ENCODE measurements at places on chromosomes 4 and X. TPM values are rescaled to one million over a fixed set of nuclear protein-coding genes. Genes with fewer than 3 reads are reported as not detected.

DNA sequence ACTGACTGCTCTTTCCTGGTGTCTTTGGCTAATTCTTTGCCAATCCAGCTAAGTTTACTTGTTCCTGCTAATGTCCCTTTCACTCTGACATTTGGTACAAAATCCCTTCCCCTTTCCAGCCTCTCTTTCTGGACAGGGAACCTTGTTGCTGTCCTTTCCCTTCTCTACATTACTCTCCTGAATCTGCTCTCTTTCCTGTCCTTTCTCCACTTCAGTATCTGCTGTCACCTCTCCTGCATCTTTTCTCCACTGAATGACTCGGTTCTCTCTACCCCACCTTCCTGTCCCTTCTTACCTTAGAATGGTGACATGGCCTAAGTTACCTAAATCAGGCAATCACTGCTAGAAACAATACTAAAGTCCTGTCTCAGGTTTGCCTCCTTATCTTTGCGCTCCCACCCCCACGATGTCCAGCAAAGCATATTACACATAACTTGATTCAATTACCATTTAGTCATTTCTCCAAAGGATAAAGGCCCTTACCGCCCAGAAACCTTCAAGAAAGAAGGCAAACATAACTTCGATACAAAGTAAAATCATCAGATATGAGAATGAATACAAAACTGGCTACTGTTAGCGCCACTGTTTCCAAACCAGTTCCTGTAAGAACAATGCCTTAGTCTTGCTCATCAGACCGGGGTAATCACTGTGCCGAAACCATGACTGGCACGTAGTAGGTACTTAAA lies 890 bp downstream of the BOD1L1 start:
- DNase-seq = no peak

GRCh38 chr4:38928568-38928967 lies 61.0 kb downstream of the FAM114A1 start:
- no peak for DNase-seq

Gene PRPS2
- total RNA-seq = 71.4 TPM

Gene IBSP
- not detected for total RNA-seq

Gene PLCXD1
- 72.0 TPM for total RNA-seq

Gene SLC25A6
- 402 TPM for total RNA-seq

Gene SPANXC
- total RNA-seq = not detected

Gene BCLAF3
- 11.8 TPM for total RNA-seq

- DNase-seq = no peak
These were observed 64.3 kb downstream of the LRBA start for GRCh38 chr4:150950657-150951288.

- no peak for DNase-seq
These were observed 629.0 kb upstream of the ZFP42 start for GRCh38 chr4:187366530-187366929.

DNA sequence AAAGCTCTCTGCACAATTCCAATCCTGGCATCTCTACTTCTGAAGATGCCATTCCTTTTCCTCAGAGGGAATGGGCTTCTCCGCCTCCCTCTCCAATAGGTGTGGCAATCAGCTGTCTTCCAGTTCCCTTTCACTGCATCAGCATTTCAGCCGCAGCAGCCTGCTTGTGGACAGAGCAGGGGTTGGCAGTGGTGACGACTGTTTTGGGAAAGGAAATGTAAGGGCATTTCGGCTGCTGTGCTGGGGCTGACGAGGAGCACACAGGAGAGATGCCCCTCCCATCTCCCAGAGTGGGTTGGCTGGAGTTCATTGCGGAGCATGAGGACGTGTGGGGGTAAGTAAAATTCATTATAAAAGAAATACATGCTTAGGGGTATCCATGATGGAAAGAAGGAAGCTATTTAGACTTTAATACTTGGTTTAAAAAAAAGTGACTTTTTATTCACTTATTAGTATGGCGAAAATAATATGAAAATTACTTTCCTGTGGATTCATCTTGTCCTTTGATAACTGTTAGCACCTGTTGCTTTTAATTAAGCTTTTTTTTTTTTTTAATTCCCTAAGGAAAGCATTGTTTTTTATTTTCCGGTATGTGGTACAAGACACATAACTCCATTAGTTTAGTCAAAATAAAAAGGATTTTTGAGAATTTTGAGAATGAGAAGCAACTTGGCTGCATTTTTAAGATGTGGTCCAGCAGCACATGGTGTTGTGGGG lies at the start of gene LIMCH1:
Gene LIMCH1 (plus strand): TSS at position 141 of the 717 bp plus-strand sequence. CDS start 67,839 bp downstream, outside the sequence.
- no peak for DNase-seq

DNA sequence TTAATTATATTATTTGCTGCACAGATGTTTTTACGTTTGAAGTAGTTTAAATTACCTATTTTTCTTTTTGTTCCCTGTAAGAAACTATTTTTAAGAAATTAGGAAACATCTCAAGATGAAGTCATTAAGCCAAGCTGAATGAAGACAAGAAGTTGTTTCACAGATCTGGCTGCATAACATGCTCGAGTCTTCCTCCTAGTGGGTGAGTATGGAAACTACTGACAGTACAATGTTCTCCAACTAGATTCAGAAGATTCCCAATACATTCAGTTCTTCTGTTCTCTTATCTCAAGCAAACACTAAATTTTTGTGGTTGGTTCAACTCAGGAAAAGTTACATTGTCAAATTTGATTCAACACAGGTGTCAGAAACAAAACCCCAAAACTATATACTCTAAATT lies 256.8 kb upstream of the VCX start:
- no peak for DNase-seq

DNA sequence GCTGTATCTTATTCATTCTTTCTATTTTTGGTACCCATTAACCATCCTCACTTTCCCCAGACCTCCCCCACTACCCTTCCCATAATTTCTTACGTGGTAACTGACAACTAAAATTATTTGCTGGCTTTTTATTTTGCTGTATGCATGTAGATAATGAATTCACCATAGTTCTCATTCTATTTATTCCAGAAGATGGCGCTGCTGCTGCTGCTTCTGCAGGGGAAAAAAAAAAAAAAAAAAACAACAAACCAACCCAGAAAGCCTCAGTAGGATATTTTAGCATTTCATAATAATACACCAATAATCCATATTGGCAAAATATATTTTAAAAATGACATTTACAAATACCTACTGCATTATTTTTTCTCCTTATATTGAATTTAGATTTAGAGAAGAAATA lies 416.6 kb upstream of the MAGEB18 start:
- DNase-seq = no peak

DNA sequence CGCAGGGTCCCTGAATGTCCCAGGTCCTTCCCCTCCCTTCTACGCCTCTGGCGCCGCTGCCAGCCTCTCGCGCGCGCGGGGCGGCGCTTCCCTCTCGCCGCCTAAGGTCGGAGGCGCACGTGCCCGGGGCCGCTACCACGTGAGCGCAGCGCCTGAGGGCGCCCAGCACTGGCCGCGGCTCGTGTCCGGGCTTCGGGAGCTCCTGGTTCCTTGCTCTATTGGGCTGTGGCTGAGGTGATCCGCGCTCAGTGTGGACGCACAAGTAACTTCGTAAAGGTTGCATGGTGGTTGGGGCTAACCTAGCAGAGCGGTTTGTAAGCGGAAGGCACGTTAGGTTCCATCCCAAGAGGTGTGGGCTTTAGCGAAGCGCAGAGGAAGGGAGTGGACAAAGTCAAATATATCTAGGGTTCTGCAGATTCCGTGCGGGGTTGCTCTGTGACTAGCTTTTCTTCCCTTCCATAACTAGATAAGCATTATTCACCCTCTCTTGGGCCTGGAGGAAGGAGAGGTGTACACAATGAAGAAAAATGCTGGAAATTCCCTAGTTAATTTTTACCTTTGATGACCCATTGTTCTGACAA lies 1.8 kb downstream of the TLL1 start:
- no peak for DNase-seq

DNA sequence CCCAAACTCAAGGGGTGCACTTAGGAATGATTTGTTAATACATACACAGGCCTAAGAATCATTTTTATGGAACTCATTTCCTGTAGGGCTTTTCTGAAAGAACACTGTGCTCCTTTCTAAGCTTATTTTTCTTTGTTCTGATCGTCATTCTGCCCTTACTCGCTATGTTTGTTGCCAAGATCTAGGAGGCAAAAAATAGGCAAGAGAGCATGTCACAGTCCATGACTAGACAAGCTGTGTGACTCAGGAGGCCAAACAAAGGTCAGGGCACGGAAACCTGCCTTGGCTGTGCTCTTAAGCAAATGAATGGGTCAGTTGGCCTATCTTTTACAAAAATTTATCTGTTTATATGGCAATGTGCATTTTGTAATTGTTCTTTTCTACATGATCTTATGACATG lies 42.5 kb upstream of the C1GALT1C1 start:
- no peak for DNase-seq

GRCh38 chr4:135838889-135839288 lies 1637.3 kb upstream of the PABPC4L start:
- DNase-seq = no peak
